ENCODE measurements at places on chromosomes 6 and 20. TPM values are rescaled to one million over a fixed set of nuclear protein-coding genes. Genes with fewer than 3 reads are reported as not detected.

The SCAF8 gene
- 35.5 TPM for total RNA-seq

The RAET1L gene
- total RNA-seq, result not detected

The FAM162B gene
- 6.7 TPM for total RNA-seq

The BEND6 gene
- 11.2 TPM for total RNA-seq

GRCh38 chr6:139600343-139600742 is 225.9 kb upstream of the CITED2 start:
- no peaks in the 10 kb centered on the region for H3K27me3 ChIP-seq
- peaks cover 66% of the 10 kb centered on the region for H3K4me1 ChIP-seq
- no peak overlapping the region for H3K4me3 ChIP-seq
- DNase-seq, result no peak
- peaks cover 28% of the 10 kb centered on the region for H3K36me3 ChIP-seq
- no peak overlapping the region for H3K27ac ChIP-seq

DNA sequence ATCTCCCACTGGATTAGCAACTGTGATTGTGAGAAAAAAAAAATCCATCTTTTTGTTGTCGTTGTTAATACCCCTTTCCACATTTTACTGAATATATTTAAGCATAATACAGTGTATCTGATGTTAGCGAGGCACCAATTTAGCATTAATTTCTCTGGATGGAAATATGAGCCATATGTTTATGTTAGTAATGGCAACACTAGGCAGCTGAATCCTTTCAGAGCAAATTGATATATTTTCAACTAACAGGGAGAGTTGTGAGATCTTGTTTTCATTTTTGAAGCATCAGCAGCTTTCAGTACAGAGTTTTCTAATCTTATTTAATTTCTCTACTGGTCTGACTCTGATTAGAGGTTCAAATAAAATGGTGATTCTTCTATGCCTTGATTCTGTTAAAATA is 84.8 kb upstream of the HDAC2 start:
- H3K4me3 ChIP-seq, result no peak overlapping the region
- no peak overlapping the region for H3K27ac ChIP-seq
- no peaks in the 10 kb centered on the region for H3K36me3 ChIP-seq
- H3K27me3 ChIP-seq, result no peaks in the 10 kb centered on the region
- DNase-seq, result no peak

- no peaks in the 10 kb centered on the region for H3K36me3 ChIP-seq
- DNase-seq, result no peak
- H3K4me1 ChIP-seq, result peaks cover 75% of the 10 kb centered on the region
- H3K4me3 ChIP-seq, result no peak overlapping the region
Measured at GRCh38 chr6:44065443-44066140, 61.7 kb downstream of the MRPL14 start.

- H3K36me3 ChIP-seq, result no peaks in the 10 kb centered on the region
- H3K4me3 ChIP-seq, result no peak overlapping the region
- no peaks in the 10 kb centered on the region for H3K4me1 ChIP-seq
- no peak overlapping the region for H3K27ac ChIP-seq
- no peaks in the 10 kb centered on the region for H3K27me3 ChIP-seq
- no peak for DNase-seq
Measured at GRCh38 chr6:126094411-126094810, 108.1 kb downstream of the TRMT11 start.

GRCh38 chr20:11368499-11368898 is 549.2 kb upstream of the BTBD3 start:
- H3K36me3 ChIP-seq, result no peaks in the 10 kb centered on the region
- H3K4me1 ChIP-seq, result no peaks in the 10 kb centered on the region
- no peak overlapping the region for H3K4me3 ChIP-seq
- H3K27me3 ChIP-seq, result no peaks in the 10 kb centered on the region

DNA sequence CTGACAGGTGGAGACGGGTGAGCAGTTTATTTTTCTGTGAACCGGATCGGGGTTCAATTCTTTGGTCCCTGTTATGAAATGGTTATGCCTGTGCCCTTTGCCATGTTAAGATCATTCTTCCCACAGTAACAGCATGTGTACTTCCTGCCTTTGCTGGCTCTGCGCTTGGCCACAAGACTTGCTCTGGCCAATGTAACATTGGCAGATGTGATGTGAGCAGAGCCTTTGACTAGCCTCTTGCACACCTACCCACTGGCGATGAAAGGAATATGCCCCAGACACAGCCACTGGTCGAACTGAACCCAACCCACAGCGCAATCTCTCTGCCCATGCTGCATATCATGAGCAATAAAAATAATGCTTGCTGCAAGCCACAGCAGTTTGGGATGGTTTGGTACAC is 31.9 kb downstream of the JAG1 start:
- H3K4me3 ChIP-seq, result no peak overlapping the region
- no peaks in the 10 kb centered on the region for H3K27me3 ChIP-seq
- DNase-seq, result no peak
- H3K27ac ChIP-seq, result no peak overlapping the region

DNA sequence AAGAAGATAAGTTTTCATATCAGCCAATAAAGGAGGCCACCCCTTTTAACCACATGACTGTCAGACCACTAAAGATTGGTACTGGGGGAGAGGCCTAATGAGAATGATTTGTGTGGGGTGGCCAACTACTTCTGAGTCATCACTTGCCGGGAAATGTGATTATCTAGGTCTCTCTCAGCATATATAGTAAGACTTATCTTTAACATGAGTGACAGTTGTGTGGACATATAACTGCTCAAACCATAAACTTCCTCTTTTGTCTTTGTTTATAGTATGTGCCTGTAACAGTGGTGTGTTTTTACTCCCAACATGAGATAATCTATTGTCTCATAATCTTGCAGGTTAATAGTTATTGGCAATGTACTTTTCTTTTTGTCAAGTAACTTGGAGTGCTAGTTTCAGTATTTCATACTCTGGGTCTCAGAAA is 312.4 kb downstream of the CDKAL1 start:
- H3K27me3 ChIP-seq, result no peaks in the 10 kb centered on the region
- DNase-seq, result no peak
- H3K4me3 ChIP-seq, result no peak overlapping the region
- H3K36me3 ChIP-seq, result no peaks in the 10 kb centered on the region
- H3K4me1 ChIP-seq, result peaks cover 16% of the 10 kb centered on the region

DNA sequence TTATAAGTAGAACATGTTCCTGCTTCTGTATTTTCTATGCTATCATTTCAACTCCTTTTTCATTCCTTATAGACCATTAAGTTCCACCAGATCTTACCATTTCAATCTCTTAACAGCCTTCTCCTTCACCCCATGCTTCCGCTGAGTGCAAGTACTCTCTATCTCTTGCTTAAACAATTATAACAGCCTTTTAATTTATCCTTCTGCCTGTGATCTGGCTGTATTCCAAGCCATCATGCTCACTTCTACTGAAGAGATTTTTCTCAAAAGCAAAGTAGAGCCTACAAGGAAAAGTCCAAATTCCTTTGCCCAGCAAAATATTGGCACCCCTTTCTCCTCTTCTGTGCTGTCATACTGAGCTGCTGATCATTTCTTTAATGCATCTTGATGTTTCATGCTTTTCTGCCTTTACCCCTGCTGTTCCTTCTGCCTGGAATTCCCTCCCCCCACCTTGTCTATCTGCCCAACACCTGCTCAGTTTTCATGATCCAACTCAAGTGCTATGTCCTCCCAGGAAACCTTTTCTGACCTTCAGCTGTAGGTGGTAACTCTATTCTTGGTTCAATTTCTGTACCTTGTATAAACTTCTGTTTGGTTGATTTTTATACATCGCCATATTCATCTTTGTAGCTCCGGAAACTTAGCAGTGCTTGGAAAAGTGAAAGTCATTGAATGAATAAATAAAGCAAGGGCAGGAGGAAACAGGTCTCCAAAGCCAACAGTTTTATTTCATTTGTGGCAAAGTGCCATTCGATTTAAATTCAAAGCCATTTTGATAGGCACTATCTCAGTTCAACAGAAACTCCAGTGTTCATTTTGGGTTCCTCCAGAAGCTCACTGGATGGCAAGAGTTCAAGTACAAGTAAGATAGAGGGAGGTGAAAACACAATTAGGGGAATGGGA is 10.5 kb upstream of the BMP2 start:
- DNase-seq, result no peak
- H3K27me3 ChIP-seq, result no peaks in the 10 kb centered on the region
- H3K4me3 ChIP-seq, result no peak overlapping the region
- no peak overlapping the region for H3K27ac ChIP-seq
- no peaks in the 10 kb centered on the region for H3K4me1 ChIP-seq

DNA sequence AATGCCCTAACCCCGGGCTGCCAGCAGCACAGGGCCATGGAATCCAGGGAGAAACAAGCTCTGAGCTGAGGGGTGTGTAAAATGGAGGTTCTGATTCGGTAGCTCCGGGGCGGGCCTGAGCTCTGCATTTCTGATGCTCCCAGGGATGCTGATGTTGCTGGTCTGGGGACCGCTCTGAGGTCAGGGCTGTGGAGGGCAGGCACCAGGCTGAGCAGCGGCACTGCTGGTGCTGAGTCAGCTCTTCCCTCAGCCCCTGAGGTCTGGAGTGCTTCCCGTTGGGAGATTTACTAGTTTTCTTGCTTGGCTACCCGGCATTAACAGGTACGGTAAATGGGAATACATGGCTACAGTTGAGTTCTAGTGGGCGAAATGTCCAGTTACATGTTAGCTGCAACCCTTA is 18.6 kb upstream of the CST3 start:
- DNase-seq, result no peak
- H3K27ac ChIP-seq, result no peak overlapping the region
- H3K27me3 ChIP-seq, result peaks cover 8% of the 10 kb centered on the region
- no peak overlapping the region for H3K4me3 ChIP-seq
- H3K4me1 ChIP-seq, result peaks cover 10% of the 10 kb centered on the region

DNA sequence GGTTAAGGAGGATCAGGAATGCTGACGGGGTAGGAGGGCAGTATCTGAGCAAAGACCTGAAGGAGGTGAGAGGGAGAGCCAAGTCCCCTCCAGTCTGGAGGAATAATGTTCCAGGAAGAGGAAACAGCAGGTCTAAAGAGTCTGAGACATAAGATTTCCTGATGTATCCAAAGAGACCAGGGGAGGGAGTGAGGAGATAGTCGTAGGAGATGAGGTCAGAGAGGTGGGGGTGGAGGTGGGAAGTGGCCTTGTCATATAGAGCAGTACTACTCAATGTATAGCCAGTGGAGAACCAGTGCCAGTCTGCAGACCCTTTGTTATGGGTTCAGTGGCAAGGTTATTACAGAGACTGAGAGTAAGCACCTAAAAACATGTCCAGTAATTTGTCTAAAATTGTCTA is 130.6 kb downstream of the COL9A1 start:
- peaks cover 1% of the 10 kb centered on the region for H3K27me3 ChIP-seq
- no peaks in the 10 kb centered on the region for H3K4me1 ChIP-seq
- DNase-seq, result no peak
- H3K36me3 ChIP-seq, result no peaks in the 10 kb centered on the region

- peak; percentile 59 for DNase-seq
- peak overlapping the region; percentile 83 for H3K4me3 ChIP-seq
- H3K27me3 ChIP-seq, result no peaks in the 10 kb centered on the region
- no peaks in the 10 kb centered on the region for H3K36me3 ChIP-seq
Measured at GRCh38 chr6:135880066-135880972, 28.8 kb downstream of the PDE7B start.
